CD4-positive, alpha-beta T cell treated with Interleukin-12 subunit alpha and Interleukin-12 subunit beta, for 1 hour (primary cell): ENCODE measurements at places on chromosomes 6 and 20.

DNA sequence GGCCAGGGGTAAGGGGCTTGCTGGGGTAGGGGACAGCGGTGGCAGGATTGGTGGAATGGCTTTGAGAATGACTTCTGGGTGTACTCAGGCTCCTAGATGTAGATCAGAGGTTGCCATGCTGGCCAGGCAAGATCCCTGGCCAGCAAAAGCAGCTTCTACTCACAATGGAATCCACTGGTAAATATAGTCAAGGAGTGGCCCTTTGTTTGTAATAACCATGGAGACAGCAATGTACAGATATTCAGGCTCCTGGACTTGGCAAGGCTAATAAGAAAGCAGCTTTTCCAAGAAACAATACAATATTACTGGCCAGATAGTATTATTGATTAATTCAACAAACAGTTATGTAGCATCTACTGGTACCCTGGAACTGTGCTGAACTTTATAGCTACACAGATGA, 37.9 kb downstream of the CDH26 start:
- no peak for DNase-seq

DNA sequence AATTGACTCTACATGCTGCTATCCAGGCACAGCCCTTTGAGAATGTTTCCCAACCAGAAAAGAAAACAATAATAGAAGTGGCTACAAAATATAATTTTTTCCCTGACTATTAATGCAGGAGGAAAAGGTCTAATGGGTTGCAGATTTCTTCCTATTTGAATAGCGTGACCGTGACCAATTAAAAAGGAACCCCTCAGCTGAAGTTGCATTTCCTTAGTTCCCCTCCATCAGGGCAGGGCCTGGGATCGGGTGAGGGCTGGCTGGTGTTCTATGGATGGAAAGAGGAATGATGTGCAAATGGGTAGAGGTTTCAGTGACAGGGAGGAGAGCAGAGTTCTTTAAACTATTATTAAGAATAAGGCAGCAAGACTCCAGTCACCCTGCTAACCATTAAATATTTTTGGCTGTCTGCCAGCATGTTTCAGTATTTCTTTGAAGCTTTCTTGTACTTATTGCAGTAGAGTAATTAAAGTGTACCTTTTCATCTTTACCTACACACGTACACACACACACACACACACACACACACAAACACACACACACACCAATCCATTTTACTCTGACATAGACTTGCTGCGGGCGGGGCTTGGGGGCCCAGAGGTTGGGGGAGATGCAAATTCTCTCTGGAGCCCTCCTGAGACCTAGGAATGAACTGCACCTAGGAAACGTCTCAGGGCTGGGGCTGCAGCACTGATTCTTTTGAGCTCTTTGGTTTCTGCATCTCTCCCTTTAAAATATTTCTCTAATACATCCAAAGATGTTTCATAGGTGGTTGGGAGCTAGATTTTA, 154.8 kb upstream of the SLC35B3 start:
- no peak for DNase-seq

DNA sequence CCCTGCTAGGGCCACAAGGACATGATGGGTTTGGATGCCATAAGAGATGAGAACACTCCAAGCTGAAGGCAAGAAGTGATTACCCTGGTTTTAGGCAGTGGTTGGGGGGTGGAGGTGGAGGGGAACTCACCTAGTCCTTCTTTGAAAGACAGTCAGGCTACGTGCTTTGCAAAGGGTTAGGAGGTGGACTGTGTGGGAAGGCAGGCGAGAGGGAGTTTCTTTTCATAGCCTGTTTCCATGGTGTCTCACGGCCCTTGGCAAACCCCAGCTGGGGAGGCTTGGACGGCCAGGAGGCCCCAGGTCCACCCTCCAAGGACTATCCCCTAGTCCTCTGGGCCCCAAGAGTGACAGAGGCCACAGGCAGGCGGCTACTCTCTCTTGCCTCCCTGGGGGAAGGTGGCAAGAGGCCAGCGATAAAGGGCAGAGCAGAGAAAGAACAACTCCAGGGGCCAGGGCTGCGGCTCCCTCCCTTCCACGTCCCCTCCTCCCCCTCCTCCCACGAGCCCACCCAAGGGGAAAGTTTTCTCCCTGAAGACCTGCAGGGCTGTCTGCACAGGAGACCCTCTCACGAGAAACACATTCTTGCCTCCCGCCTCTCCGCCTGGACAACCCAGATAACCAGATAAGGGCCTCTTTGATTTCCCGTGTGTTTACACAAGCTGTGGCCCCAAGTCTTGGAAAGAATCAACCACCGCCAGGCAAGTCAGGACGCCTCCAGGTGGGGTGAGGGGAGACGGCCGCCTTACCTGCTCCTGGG, 74.4 kb downstream of the NOL4L start:
- DNase-seq = no peak

DNA sequence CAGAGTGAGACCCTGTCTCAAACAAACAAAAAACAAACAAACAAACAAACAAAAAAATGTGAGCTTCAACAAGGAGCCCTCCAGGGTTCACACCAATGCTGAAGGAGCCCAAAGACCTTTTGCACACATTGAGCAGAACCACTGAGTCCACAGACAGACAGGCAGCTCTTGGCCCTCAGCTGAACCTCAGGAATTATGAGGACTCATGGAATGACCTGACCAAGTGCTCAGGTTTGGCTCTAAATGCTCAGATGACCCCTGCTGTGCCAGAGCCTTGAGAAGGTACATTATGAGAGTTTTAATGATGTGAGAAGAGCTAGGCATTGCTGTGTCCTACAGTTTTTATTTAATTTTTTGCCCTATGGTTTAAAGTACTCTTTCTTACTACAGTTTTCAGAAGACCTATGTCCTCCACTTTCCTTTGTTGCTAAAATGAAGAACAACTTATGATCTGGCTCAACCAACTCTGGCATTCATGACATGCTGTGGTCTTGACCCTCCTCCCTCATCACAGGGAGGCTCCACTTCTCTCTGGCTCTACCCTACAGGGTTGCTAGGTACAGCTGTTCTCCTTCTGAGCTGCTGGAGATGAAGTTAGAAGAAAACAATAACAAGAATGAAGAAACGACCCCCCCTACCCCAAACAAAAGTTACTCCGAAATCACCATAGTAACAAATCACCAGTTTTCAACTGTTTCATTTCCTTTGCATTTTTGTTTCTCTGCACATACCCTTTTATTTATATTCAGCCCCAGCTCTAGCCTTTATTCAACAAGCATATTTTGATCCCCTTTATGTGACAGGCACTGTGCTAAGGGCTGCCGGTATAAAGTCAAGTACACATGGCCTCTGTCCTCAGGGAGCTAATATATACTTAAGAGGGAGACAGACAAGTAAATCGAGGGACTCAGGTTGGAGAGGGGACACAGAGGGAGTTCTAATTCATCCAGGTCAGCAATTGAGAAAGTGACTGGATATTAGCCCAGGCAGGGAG, 128.7 kb upstream of the TRAF3IP2 start:
- no peak for DNase-seq

- no peak for DNase-seq
Observed at GRCh38 chr6:17621003-17621402, 20.9 kb downstream of the FAM8A1 start.

GRCh38 chr20:62186887-62187866, 4.3 kb downstream of the MTG2 start:
- no peak for DNase-seq

GRCh38 chr20:21839982-21840381, 134.5 kb downstream of the PAX1 start:
- DNase-seq = no peak

DNA sequence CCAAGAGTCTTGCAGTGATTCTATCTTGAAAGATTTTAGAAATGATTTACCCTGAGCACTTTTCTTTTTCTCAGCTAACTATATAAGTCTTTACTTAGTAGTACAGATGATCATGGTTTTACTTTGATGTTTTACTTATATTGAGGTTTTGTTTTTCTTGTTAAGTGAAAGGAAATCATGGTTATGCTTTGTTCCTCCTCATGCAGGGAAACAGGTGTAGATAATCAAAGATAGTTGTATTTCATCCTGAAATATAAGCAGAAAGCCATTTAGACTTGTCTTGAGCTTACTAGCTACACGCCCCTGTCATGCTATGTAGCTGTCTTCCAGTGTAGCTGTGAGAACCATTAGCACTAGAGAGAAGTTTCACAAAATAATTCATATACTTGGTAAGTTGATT, 113.9 kb downstream of the HIVEP1 start:
- DNase-seq = no peak

DNA sequence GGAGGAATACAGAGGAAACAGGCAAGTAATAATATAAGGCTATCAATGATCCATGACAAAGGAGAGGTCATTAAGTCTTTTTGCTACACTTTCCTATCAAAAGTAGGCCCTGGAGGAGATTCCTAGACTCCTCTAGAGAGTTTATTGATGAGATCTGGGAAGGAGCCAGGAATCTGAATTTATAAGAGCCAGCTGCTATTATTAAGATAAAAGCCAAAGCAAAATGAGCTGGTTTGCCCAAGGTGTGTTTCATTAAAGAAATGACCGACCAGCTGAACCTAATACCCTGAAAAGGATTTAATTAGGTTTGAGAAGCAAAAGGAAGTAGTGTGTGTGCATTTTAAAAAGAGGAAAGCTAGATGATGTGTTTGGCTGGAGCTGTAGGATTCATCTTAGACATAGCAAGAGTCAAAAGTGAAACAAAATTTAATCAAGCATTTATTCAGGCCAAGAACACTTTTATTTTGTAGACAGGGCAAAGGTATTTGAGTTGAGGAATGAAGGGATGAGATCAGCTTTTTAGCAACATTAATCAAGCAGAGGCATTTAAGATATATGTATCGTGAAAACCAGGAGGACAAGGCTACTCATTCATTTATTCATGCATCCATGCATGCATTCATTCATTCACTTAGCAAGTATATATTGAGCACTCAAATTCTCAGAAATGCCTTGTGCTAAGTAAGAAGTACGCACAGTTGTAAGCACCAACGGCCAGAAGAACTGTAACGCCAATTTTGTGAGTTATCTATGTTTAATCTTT, 43.5 kb upstream of the SCAF8 start:
- DNase-seq = no peak

DNA sequence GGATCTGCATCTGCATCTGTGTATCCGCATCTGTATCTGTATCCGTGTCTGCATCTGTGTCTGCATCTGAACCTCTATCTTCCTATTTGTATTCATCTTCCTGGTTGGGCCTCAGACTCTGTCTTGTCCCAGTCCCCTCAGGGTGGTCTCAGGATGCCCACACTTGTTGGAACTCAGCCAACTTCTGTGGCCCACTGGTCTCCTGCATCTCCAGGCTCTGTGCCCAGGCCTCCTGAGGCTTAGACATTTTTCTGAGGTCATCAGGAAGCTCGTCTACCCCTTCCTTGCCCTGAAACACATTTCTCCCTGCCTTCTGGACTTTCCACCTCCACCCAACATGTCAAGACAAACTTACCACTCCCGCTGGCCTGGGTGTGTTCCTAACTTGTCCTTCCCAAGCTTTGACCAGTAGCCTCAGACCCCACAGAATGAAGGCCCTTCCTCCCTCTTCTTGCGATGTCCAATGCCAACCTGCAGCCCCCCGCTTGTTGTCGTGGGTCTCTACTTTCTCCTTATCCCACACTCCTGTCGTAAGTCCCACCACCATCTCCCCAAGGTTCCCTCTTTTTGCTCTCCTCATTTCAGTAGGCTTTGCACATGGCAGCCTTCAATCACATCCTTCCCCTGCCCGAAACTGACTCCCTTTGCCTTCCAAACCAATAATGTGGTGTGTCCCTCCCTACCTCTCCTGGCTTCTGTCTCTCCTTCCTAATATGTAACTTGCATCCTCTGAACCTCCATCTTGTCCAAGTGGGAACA, 176.5 kb downstream of the DLL1 start:
- DNase-seq = no peak

GRCh38 chr6:151701911-151702562, 105.4 kb upstream of the ESR1 start:
- peak; percentile 8 for DNase-seq

GRCh38 chr6:30348957-30349356, 4.0 kb downstream of the RPP21 start:
- DNase-seq = no peak

GRCh38 chr20:32364554-32365208, 6.5 kb downstream of the ASXL1 start:
- DNase-seq = no peak

DNA sequence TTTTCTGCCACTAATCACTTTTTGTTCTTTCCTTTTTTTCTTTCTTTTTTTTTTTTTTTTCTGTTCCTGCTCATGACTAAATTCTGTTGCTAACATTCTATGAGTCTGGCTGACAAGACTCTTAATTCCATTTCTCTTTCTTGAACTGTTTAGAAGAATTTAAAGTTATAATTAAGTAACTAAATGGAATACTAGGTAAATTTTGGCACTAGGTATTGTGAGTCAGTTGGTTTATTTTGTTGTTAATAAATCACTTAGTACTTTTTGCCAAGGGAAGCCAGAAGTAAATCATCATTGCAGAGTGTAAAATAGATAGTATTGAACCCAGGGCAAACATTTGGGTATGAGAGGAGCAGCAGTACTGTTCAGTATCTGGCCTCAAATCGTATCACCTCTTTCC, 42.0 kb upstream of the PRDM1 start:
- DNase-seq = no peak

DNA sequence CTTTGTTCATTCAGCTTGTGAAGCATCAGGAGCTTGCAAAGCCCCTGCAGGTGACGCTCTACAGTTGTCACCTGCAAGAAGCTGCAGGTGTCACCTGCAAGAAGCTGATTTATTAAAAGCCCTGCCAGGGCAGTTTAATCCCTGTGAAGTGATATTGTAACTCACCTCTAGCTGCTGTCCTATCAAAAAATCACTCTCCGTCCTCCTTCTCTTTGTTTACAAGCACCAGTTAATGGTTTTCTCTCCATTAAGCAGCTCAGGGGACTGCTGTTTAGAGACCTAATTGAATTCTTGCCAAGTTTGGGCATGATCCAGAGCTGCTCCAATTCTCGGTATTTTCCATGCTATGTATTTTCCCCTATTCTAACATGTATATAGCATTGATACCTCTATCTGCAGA, 345.9 kb downstream of the ARHGAP18 start:
- DNase-seq = no peak

GRCh38 chr6:170575250-170575649, 9.2 kb downstream of the PDCD2 start:
- no peak for DNase-seq

DNA sequence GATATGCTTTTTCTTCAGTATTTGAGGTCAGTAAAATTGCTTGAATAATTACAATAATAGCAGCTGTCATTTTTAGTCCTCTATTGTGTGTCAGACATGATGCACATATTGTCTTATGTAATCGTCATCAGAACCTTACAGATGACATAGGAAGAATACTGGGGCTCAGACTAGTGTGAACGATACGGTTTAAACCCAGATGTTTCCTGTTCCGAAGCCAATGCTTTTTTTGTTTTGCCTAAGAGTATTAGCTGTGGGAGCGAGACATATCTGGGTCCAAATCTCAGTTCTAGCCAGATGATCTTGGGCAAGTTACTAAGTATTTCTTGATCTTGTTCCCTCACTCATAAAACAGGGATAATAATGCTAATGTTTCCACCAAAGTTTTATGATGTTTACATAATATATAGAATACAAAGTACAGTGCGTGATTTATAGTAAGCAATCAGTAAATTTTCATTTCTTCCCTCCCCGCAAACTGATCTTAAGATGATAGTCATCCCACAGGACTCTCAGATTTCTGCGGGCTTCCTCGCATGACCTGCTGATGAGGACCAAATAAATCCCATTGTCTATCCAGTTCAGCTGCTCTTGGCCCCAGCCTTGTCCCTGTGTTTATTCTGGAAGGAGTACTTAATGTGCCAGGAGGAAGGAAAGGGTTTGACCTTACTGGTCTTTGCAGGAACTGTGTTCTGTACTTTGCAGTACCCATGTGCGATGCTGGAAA, 98.2 kb downstream of the CAP2 start:
- no peak for DNase-seq
